Endodermal cell (in vitro differentiated cells): ENCODE measurements at places on chromosomes 11 and 22. TPM values are rescaled to one million over a fixed set of nuclear protein-coding genes. Genes with fewer than 3 reads are reported as not detected.

MYEOV gene
- not detected in 2 replicates for total RNA-seq

- H3K4me1 ChIP-seq = peaks cover 11% of the 10 kb centered on the region
- DNase-seq = no peak
- no peaks in the 10 kb centered on the region for H3K27me3 ChIP-seq
Measured at GRCh38 chr11:35323076-35323868, 96.1 kb downstream of the SLC1A2 start.

DNA sequence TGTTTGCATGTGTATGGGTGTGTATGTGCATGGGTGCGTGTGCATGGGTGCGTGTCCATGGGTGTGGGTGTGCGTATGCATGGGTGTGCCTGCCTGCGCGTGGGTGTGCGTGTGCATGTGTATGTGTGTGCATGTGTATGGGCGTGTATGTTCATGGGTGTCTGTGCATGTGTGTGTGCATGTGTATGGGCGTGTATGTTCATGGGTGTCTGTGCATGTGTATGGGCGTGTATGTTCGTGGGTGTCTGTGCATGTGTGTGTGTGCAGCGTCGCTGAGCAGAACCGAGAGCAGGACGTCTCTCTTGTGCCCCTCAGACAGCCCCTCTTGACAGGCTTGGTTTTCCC lies 13.9 kb downstream of the IL17REL start:
- no peaks in the 10 kb centered on the region for H3K36me3 ChIP-seq
- no peak overlapping the region for H3K4me3 ChIP-seq
- no peak overlapping the region for H3K27ac ChIP-seq

- H3K27me3 ChIP-seq = no peaks in the 10 kb centered on the region
- no peak overlapping the region for H3K27ac ChIP-seq
- DNase-seq = no peak
- peaks cover 35% of the 10 kb centered on the region for H3K36me3 ChIP-seq
- no peaks in the 10 kb centered on the region for H3K4me1 ChIP-seq
Measured at GRCh38 chr22:25182131-25183110, 17.2 kb upstream of the CRYBB3 start.

DNA sequence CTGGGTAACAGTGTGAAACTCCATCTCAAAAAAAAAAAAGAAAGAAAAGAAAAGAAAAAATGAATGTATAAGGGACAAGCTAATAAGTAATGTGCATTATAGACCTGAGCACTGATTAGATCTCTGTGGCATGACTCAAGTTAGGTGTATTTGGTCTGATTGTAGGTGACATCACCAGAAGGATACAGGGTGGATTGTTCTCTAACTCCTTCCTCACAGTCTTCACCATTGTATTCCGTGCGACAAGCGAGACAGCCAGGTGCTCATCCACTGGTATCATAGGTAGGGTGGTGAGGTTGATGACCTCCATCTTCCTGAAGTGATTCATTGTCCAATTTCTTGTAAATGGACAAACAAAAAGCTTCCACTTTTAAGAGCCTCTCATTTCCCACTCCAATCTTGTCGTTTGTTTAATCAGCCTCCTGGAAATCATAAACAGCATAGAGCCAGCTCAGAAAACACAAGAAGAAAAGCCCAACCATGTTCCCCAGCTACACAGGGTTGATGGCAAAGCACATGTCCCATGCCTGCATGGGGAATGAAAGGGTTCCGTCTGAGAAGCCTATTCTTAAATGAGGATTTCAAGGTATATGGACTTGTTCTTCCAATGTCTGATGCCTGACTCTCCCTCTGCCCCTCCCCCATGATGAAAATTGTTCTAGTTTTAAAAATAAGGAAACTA lies 6.2 kb downstream of the FAM227A start:
- no peak for DNase-seq
- no peaks in the 10 kb centered on the region for H3K4me1 ChIP-seq
- H3K36me3 ChIP-seq = peaks cover 17% of the 10 kb centered on the region
- H3K27ac ChIP-seq = no peak overlapping the region
